Trophoblast cell (in vitro differentiated cells and primary cell): ENCODE measurements at places on chromosomes 2 and 18.

DNA sequence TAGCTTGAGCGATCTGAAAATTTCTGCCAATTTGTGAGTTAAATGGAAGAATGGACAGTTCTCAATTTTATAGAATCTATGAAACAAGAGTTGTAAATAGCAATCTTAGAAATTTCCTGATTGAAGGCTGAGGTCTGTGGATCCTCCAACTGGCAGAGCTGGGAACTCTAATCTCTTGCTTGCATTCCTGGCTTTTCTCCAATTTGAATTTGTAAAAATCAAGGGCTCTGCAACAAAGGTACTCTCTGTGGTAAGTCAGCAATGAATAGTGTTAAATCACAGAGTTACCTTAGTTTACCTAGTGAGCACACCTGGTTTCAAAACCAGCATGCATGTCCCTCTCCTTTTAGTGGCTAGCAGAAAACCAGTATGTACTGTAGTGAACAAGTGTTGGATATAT, 1070.5 kb downstream of the TDRD15 start:
- no peak for DNase-seq

DNA sequence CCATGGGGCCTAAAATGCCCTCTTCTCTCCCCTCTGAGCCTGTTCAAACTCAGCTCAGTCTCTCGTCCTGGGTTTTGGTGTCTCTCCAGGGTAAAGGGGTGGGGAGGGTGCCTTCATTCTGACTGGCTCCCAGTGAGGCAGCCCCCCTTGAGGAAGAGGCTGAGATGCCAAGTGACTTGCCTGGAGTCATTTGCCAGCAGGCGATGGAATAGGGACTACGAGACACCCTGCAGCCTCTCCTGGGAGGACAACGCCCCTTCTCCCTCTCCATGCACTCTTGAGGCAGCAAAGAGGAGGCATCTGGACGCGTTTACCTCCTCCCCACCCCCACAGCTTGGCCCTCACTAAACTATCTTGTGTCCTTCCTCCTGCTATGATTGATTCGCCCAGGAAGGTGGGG, 760 bp upstream of the STON1 start:
- no peak for DNase-seq

- DNase-seq = no peak
These were observed 87.6 kb downstream of the MRPS9 start for GRCh38 chr2:105125428-105125827.

DNA sequence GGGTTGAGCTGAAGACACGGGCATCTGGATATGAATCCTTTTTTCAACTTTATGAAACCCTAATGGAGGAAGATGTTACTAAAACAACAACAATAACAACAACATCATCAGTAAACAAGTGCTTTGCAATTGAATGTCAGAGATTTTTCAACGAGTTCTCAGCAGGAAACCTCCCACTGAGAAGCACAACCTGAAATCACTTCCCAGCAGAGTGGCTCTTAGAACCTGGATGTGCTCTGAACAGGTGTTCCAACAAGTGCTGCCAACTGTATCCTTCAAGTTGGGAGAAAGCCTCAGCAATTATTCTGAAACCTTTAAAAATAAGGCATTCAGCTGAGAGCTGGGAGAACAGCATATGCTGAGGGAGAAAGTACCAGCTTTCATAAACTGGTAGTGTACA, 1622.7 kb upstream of the CELF4 start:
- no peak for DNase-seq

GRCh38 chr18:12313530-12314245, 5.6 kb downstream of the TUBB6 start:
- no peak for DNase-seq

GRCh38 chr2:206766057-206766930, 888 bp downstream of the FASTKD2 start:
- no peak for DNase-seq
